Skin of body (tissue), 3 donors: ENCODE measurements at places on chromosomes 11 and 22. TPM values are rescaled to one million over a fixed set of nuclear protein-coding genes. Genes with fewer than 3 reads are reported as not detected.

Gene DEUP1
- total RNA-seq: 0.59 TPM

Gene PKNOX2
- 4.0 TPM for total RNA-seq

Gene GPR83
- total RNA-seq: 0.10 TPM

Gene MDK
- total RNA-seq: 70.1 TPM

Gene DERL3
- 0.49 TPM for total RNA-seq

Gene ACR
- total RNA-seq: 0.39 TPM

Gene MRGPRX4
- total RNA-seq: not detected

Gene CCND1
- total RNA-seq: 83.8 TPM

Gene NUP160
- total RNA-seq: 57.2 TPM

Gene F2
- total RNA-seq: not detected

Gene RIMBP3B
- total RNA-seq: 0.10 TPM

Gene DGAT2
- total RNA-seq: 79.3 TPM

Gene RIMBP3C
- total RNA-seq: not detected

Gene SCGB1C1
- not detected for total RNA-seq

Gene APOBEC3B
- total RNA-seq: 3.1 TPM

Gene OR8A1
- not detected for total RNA-seq

Gene IFITM10
- 0.99 TPM for total RNA-seq

Gene TMPRSS5
- 3.5 TPM for total RNA-seq

Gene SCUBE1
- 0.20 TPM for total RNA-seq

Gene TRIM22
- total RNA-seq: 13.0 TPM

Gene CBX6
- 18.0 TPM for total RNA-seq

Gene OR2AT4
- not detected for total RNA-seq

Gene OR52I2
- not detected for total RNA-seq

Gene C2CD2L
- 4.5 TPM for total RNA-seq

Gene DDI1
- not detected for total RNA-seq

Gene SLN
- total RNA-seq: 215 TPM

Gene SPON1
- 60.2 TPM for total RNA-seq

Gene NRGN
- 0.39 TPM for total RNA-seq

Gene FOSL1
- 10.6 TPM for total RNA-seq

Gene BDNF
- 2.9 TPM for total RNA-seq

Gene SCGB1D2
- total RNA-seq: not detected
